Stimulated activated naive B cell treated with anti-CD40 and anti-IgM and Interleukin-4, amounts not matched to agents 10 μg/mL and 1 μg/mL and 100 μg/mL, for 72 hours (primary cell): ENCODE measurements at places on chromosomes 6 and 20.

GRCh38 chr6:19107468-19107867, 720.3 kb downstream of the RNF144B start:
- no peaks in the 10 kb centered on the region for H3K36me3 ChIP-seq
- no peaks in the 10 kb centered on the region for H3K4me1 ChIP-seq
- H3K27ac ChIP-seq: no peak overlapping the region
- no peaks in the 10 kb centered on the region for H3K27me3 ChIP-seq
- no peak for DNase-seq

- no peaks in the 10 kb centered on the region for H3K36me3 ChIP-seq
- H3K4me1 ChIP-seq: no peaks in the 10 kb centered on the region
- no peak for DNase-seq
- H3K27ac ChIP-seq: no peak overlapping the region
- H3K27me3 ChIP-seq: peaks cover 11% of the 10 kb centered on the region
Measured at GRCh38 chr6:135830452-135830881, 21.0 kb upstream of the PDE7B start.

GRCh38 chr6:166153966-166154365, 13.7 kb downstream of the TBXT start:
- H3K4me1 ChIP-seq: peaks cover 14% of the 10 kb centered on the region
- no peak overlapping the region for H3K4me3 ChIP-seq
- no peak overlapping the region for H3K27ac ChIP-seq
- DNase-seq: no peak

DNA sequence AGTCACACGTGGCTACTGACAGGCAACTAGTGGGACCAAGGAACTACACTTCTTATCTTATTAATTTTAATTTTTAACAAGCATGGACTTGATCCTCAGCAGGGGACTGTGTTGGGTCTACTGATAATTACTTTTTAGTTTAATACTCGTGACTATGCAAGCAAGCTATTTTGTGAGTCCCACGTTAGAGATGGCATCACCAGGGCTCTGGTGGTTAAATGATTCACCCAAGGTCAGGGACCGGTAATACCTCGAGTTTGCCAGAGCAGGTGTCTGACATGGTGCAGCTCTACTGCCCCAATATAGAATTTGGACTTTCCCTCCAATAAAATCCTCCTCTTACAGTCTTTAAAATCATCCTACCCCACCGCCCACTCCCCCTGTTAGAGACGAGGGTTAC, 98.6 kb upstream of the RIN2 start:
- H3K4me1 ChIP-seq: peaks cover 33% of the 10 kb centered on the region
- no peak overlapping the region for H3K4me3 ChIP-seq
- peaks cover 5% of the 10 kb centered on the region for H3K36me3 ChIP-seq
- H3K27me3 ChIP-seq: peaks cover 39% of the 10 kb centered on the region

- H3K36me3 ChIP-seq: no peaks in the 10 kb centered on the region
- no peak overlapping the region for H3K27ac ChIP-seq
- no peak overlapping the region for H3K4me3 ChIP-seq
Measured at GRCh38 chr6:1464781-1465370, 75.5 kb downstream of the FOXF2 start.

GRCh38 chr6:49497304-49497703, 2.4 kb upstream of the GLYATL3 start:
- H3K4me3 ChIP-seq: no peak overlapping the region
- no peaks in the 10 kb centered on the region for H3K4me1 ChIP-seq
- no peak overlapping the region for H3K27ac ChIP-seq
- peaks cover 12% of the 10 kb centered on the region for H3K36me3 ChIP-seq

DNA sequence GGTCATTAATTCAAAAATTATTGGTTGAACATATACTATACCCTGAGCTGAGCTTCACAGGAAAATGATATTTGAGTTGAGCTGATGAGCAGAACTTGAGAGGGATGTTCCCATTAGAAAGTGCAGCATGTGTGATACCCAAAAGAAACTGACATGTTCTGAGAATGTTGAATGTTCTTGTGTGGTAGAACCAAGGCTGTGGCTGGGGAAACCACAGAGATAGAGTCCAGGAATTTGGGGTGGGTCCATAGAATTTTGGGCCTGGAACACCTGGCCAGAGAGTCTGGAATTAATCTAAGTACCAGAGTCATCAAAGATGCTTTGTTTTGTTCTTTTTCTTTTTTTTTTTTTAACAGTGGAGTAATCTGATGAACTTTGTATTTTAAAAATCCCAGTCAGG, 88.7 kb downstream of the TBX18 start:
- H3K27ac ChIP-seq: no peak overlapping the region
- no peak overlapping the region for H3K4me3 ChIP-seq
- no peaks in the 10 kb centered on the region for H3K27me3 ChIP-seq
- H3K4me1 ChIP-seq: no peaks in the 10 kb centered on the region
- no peak for DNase-seq

DNA sequence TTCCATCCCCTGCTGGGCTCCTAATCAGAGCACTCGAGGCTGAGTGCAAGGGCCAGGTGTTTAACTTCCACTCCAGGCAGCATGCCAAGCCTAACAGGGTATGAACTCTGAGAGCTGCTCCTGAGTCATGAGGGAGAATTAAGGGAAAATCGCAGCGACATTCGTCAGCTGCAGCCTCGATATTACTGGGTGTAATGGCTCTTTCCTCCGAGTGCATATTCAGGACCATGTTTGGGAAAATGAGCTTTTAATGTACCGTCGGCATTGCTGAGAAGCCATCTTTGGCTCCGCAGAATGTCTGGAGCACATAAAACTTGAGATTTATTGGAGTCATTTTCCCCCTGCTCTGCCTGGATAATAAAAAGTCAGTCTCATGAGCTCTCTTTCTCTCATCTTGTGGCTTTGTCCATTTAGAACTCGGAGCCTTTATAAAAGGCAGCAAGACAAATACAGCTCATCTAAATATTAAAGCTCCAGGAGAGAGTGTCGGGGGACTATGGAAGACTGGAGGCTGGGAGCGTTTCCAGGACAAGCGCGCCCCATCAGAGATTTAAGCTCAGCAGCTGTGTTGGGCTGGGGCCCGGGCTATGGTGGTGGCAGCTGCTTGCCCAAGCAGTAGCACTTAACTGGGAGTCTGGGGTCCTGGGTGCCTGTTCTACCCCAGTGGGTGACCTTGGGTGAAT, 103.7 kb downstream of the TOX2 start:
- H3K36me3 ChIP-seq: no peaks in the 10 kb centered on the region
- peaks cover 21% of the 10 kb centered on the region for H3K27me3 ChIP-seq
- DNase-seq: no peak
- H3K4me3 ChIP-seq: no peak overlapping the region

GRCh38 chr6:169883316-169883715, 131.9 kb downstream of the ERMARD start:
- DNase-seq: no peak
- H3K36me3 ChIP-seq: no peaks in the 10 kb centered on the region
- no peak overlapping the region for H3K27ac ChIP-seq
- peaks cover 40% of the 10 kb centered on the region for H3K27me3 ChIP-seq
- no peaks in the 10 kb centered on the region for H3K4me1 ChIP-seq
- H3K4me3 ChIP-seq: no peak overlapping the region

DNA sequence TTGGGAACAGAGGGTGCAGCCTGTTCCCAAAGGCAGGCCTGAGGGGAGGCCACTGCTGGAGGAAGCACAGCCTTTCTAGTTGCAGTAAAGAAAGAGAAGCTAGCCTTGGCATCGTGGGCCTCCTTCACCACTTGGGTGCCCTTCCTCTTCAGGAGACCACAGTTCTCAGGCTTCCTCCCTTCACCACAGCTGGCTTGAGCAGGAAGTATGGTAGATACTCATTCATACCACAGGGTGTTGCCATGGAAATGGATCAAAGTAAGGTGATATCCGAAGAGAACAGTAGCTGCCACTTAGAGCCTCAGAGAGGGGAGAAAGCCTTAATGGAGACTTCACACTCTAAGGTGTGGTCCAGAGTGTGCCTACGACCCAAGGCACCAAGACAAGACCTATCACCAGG, 120.4 kb upstream of the RIPOR2 start:
- DNase-seq: peak; percentile 68
- peaks cover 9% of the 10 kb centered on the region for H3K36me3 ChIP-seq
- H3K4me1 ChIP-seq: peaks cover 41% of the 10 kb centered on the region
- H3K27ac ChIP-seq: peak overlapping the region; percentile 94

- H3K4me3 ChIP-seq: no peak overlapping the region
- DNase-seq: peak; percentile 65
- peak overlapping the region; percentile 77 for H3K27ac ChIP-seq
Measured at GRCh38 chr20:46132705-46133120, 14.6 kb downstream of the CD40 start.
